ENCODE measurements at places on chromosomes 3 and 15. TPM values are rescaled to one million over a fixed set of nuclear protein-coding genes. Genes with fewer than 3 reads are reported as not detected.

- DNase-seq = no peak
Measured at GRCh38 chr3:63972196-63972595, 51.1 kb downstream of the PSMD6 start.

DNA sequence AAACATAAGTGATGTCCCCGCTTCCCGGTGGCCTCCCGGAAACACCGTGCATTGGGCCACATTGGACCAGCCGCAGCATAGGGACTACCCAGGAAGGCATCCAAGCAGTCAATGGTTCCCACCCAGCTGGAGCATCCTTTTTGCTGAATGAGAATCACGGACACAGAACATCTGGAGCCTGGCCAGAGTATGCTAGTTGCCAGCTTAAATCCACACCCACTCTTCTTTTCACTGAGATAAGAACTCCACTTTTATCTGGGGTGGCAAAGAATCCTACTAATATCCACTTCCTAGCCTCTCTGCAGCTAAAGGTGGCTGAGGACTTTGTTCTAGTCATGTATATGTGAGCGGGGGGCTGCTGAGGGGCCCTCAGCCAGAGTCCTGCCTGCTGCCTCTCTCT lies 95.2 kb upstream of the PLXNA1 start:
- DNase-seq = no peak

DNA sequence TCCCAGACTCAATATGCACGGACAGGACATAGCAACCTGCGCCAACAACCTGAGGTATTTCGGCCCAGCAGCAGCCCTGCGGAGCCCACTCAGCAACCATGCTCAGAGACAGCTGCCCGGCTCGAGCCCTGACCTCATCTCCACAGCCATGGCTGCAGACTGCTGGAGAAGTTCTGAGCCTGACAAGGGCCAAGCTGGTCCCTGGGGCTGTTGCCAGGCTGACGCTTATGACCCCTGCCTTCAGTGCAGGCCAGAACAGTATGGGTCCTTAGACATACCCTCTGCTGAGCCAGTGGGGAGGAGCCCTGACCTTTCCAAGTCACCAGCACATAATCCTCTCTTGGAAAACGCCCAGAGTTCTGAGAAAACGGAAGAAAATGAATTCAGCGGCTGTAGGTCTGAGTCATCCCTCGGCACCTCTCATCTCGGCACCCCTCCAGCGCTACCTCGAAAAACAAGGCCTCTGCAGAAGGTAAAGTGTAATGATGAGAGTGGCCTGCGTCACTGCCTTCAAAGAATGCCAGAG lies 25.5 kb downstream of the TMEM41A start:
- DNase-seq = no peak

DNA sequence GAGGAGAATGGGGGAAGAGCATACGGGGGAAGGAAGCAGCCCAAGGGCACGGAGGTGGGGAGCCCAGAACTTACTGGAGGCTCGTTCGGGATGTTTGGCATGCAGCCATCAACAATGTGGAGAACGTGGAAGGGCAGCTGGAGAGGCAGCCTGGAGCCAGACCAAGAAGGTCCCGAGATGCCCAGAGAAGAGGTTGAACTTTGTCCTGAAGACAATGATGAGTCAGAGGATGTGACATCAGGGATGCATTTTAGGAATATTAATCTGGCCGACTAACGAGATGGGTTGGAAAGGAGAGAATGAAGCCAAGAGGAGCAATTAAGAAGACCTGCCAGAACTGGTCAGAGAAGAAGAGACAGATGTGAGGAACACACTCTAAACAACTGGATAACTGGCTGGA lies 98.2 kb downstream of the SRGAP3 start:
- DNase-seq = no peak

DNA sequence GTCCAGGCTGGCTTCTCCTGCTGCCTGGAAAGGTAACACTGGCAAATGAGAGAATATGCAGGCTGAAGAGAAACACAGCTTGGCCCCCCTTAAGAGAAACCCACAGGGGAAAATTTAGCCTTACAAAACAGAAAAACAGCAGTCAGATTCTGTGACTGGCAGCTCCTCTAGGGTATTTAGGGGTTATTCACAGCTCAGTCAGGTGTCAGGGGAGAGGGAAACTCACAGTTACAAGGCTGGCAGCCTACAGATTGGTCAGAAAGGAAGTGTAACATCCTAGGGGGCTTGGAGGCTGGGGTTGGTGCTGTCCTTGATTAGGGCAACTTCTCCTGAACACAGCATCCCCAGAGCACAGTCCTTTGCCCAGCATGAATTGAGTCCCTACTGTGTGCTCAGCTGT lies 81.4 kb downstream of the SEMA5B start:
- no peak for DNase-seq

DNA sequence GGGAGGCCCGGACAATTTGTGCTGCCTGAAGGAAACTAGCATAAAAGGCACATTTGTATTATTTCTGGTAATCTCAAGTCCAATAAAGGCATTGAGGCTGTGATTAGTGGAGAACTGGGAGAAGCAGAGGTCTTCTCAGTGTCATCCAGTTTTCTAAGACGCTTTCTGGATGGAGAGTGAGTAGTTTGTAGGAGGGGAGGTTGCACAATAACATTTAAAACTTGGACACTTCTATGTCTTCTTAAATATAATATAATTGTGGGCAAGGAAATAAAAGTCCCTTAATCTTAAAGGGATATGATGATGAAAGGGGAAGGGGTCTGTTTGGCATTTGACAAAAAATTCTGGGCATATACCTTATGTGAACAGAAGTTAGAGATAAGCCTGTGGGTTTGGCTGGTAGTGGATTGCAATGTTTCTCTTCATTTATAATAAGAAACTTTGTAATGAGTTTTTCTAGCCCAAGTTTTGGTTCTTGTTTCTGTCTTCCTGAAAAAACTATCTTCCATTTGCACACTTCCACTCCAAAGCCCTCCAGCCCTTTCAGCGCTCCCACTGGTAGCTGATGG lies 291.6 kb upstream of the TGFBR2 start:
- DNase-seq = no peak

- no peak for DNase-seq
Measured at GRCh38 chr3:160330109-160330508, 68.9 kb downstream of the IFT80 start.

DNA sequence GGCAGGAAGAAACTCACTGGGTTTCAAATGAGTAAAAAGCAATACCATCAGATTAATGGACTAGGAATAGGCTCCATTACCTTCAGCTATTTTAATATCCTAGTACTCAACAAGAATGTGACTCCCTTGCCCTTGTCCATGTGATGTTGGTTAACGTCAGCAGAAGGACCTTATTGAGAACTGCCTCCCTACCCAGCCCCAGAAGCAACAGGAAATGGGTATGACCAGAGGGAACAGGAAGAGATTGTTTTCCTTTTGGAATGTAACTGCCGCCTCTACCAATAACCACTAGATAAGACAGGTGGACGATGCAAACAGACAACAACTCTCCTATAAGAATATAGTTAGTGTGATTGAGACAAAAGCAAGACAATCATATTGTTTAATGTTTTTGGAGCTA lies 10.4 kb upstream of the MME start:
- no peak for DNase-seq

- no peak for DNase-seq
Measured at GRCh38 chr3:16523778-16524177, 10.3 kb upstream of the RFTN1 start.

- DNase-seq = no peak
Measured at GRCh38 chr3:159724627-159725026, 264.0 kb upstream of the IL12A start.

The PCLAF gene
- not detected for total RNA-seq

The SPESP1 gene
- 7.2 TPM for total RNA-seq

The LYZL4 gene
- not detected for total RNA-seq

The ARL13B gene
- 4.3 TPM for total RNA-seq

All from right atrium auricular region (tissue), 2 donors.